ENCODE measurements at places on chromosomes 7 and 10. TPM values are rescaled to one million over a fixed set of nuclear protein-coding genes. Genes with fewer than 3 reads are reported as not detected.

Gene PSMA2
- 239 TPM for total RNA-seq

Gene SLC18A2
- 3.0 TPM for total RNA-seq

Gene GIGYF1
- total RNA-seq, result 101 TPM

Gene CAMK2B
- total RNA-seq, result 0.17 TPM

- no peaks in the 10 kb centered on the region for H3K4me1 ChIP-seq
- no peaks in the 10 kb centered on the region for H3K27me3 ChIP-seq
- no peak for DNase-seq
- H3K4me3 ChIP-seq, result no peak overlapping the region
Measured at GRCh38 chr7:33485747-33486493, 356.6 kb downstream of the BBS9 start.

DNA sequence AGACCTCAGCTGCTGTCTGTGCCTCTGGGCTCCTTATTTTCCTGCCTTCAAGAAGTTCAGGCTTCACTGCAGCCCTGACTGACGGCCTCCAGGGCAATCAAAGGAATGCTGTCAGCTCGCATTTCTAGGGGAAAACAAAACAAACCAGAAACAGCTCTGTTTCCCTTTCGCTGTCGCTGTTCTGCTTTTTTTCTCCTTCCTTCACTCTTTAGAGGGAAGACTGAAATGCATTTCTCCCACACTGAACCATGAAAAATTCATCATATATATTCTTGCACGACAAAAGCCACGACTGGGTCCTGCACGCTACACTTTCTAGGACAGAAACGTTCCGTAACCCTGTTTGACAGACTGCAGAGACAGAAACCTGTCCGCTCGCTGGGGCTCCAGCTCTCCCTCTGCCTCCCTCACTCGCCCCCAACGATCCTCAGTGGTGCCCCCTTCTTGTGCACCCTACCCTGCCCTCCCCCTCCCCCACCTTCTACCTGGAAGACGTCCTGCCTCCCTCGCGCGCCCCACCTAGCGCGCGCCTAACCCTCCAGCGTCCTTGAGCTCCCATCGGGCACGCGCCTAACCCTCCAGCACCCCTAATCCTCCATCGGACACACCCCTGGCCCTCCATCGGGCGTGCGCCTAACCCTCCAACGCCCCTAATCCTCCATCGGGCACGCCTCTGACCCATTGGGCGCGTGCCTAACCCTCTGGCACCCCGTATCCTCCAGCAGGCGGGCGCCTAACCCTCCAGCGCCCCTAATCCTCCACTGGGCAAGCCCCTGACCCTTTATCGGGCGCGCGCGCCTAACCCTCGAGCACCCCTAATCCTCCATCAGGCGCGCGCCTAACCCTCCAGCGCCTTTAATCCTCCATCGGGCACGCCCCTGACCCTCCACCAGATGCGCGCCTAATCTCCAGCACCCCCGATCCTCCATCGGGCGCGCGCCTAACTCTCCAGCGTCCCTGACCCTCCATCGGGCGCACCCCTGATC is 37.1 kb downstream of the SVOPL start:
- no peaks in the 10 kb centered on the region for H3K36me3 ChIP-seq
- peaks cover 17% of the 10 kb centered on the region for H3K4me1 ChIP-seq
- peak overlapping the region; percentile 72 for H3K4me3 ChIP-seq

GRCh38 chr7:91233212-91233611 is 31.0 kb upstream of the FZD1 start:
- no peak overlapping the region for H3K4me3 ChIP-seq
- DNase-seq, result no peak
- H3K4me1 ChIP-seq, result no peaks in the 10 kb centered on the region
- no peaks in the 10 kb centered on the region for H3K36me3 ChIP-seq
- no peak overlapping the region for H3K27ac ChIP-seq
- no peaks in the 10 kb centered on the region for H3K27me3 ChIP-seq

DNA sequence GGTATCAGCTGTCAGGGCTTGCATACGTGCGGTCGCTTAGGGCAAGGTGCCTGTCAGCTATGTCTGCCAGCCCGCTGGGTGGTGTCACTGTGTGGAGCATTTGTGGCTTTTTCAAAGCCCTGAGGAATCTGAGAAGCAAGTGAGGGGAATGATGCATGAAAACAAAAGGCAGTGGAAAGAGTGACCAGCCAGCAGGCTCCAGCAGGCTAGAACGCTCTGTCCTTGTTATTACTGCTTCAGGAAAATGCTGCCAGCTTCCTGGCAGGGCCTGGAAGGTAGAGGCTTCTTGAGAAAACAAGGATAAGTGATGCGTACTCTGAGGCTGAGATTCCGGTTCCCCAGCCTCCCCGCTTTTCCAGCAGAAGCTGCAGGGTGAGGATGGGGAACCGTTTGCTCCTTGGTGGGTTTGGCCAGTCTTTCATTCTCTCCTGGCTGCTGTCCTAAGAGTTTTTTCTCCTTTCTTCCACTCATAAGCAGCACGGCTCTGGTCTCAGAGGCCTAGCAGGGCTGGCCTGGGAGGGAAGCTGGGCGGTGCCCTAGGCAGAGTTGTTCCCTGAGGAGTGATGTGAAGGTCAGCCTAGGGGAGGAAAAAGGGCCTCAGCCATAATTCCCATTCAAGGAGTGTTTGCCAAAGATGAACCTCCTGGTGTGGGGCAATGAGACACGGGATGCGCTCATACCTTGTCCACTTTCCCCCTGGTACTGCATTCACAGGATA is 42.8 kb upstream of the MKLN1 start:
- H3K27ac ChIP-seq, result no peak overlapping the region
- DNase-seq, result peak; percentile 32
- no peaks in the 10 kb centered on the region for H3K36me3 ChIP-seq
- no peaks in the 10 kb centered on the region for H3K4me1 ChIP-seq
- H3K4me3 ChIP-seq, result no peak overlapping the region

All from H9 (cell line).